ENCODE measurements at places on chromosomes 1 and 21. TPM values are rescaled to one million over a fixed set of nuclear protein-coding genes. Genes with fewer than 3 reads are reported as not detected.

RGS16 gene
- 0.25 TPM for total RNA-seq

B3GALNT2 gene
- total RNA-seq: 18.4 TPM

SPATA45 gene
- total RNA-seq: not detected

CNR2 gene
- total RNA-seq: not detected

PKLR gene
- not detected for total RNA-seq

DPH5 gene
- total RNA-seq: 31.8 TPM

RORC gene
- not detected for total RNA-seq

TRNP1 gene
- total RNA-seq: 171 TPM

SH3D21 gene
- 2.8 TPM for total RNA-seq

TP73 gene
- total RNA-seq: 0.59 TPM

LCE1A gene
- total RNA-seq: not detected

CD1E gene
- total RNA-seq: not detected

F5 gene
- 0.09 TPM for total RNA-seq

LYPD8 gene
- 0.45 TPM for total RNA-seq

SH2D1B gene
- total RNA-seq: 0.18 TPM

STIL gene
- 10.3 TPM for total RNA-seq

MMP23B gene
- total RNA-seq: 1.5 TPM

ATP6V1G3 gene
- total RNA-seq: not detected

NDUFS2 gene
- 87.4 TPM for total RNA-seq

IPO13 gene
- 10.5 TPM for total RNA-seq

ERRFI1 gene
- 172 TPM for total RNA-seq

FMO2 gene
- not detected for total RNA-seq

HFM1 gene
- total RNA-seq: not detected

ACTL8 gene
- total RNA-seq: 1.7 TPM

VTCN1 gene
- total RNA-seq: not detected

AMY1C gene
- total RNA-seq: not detected

ZNF648 gene
- not detected for total RNA-seq

SELENBP1 gene
- total RNA-seq: 6.9 TPM

LMX1A gene
- not detected for total RNA-seq

DIPK1A gene
- total RNA-seq: 8.8 TPM

UBXN10 gene
- not detected for total RNA-seq

ZFP69 gene
- not detected for total RNA-seq

CTSS gene
- total RNA-seq: 18.4 TPM

CD84 gene
- total RNA-seq: not detected

PCNT gene
- total RNA-seq: 14.8 TPM

UBL4B gene
- total RNA-seq: not detected

KHDRBS1 gene
- total RNA-seq: 140 TPM

HUNK gene
- 1.2 TPM for total RNA-seq

DNASE2B gene
- total RNA-seq: not detected

MAN1C1 gene
- 0.37 TPM for total RNA-seq

FCAMR gene
- total RNA-seq: not detected

CELA3A gene
- not detected for total RNA-seq

CELSR2 gene
- 5.7 TPM for total RNA-seq

ZNF695 gene
- 3.4 TPM for total RNA-seq

GIPC2 gene
- total RNA-seq: not detected

GJA5 gene
- total RNA-seq: not detected

CD52 gene
- total RNA-seq: not detected

KCNK2 gene
- total RNA-seq: 0.16 TPM

LIPI gene
- not detected for total RNA-seq

Data from A549 treated with ZK216348 at 1 μM for 4 hours (cell line).